ENCODE measurements at places on chromosomes 5 and 9.
A peak's percentile ranks its signal among the peaks of the same experiment; 100 is the strongest.

DNA sequence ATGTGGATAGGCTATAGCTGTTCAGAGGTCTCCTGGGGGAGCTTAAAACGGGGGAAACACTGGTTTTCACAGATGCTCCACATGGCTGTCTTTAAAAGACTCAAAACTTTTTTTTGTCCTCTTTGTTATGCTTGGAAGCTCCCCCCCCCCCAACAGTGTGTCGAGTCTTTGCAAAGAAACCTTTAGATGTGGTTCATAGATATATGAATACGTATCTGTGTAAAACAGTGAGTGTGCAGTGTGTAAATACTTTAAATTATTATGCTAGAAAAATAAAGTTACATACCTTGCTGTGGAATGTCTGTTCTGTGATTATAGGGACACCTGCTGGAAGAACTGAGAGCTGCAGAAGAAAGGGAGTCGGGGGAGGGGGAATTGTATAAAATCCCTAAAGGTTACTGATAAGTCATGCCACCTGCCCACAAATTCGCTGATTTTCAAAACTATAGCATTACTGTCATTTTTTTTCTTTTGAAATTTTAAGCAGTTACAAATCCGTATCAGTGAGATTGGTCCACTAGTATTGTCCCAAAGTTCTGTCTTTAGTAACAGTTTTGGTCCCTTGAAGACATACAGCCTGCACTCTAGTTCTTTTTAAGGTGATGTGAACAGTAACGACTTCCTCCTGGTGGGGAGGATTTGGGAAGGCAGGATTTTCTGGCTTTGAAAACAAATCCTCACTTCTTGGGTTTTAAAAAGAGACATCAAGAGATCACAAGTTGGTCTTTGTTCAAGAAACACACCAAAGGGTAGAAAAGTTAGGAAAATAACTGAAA lies 22.9 kb downstream of the RGMB start:
- DNase-seq, result peak; percentile 28

GRCh38 chr5:58048185-58048925 lies 411.5 kb downstream of the PLK2 start:
- no peak for DNase-seq

GRCh38 chr9:75644649-75645048 lies 245.8 kb upstream of the PCSK5 start:
- no peak for DNase-seq

DNA sequence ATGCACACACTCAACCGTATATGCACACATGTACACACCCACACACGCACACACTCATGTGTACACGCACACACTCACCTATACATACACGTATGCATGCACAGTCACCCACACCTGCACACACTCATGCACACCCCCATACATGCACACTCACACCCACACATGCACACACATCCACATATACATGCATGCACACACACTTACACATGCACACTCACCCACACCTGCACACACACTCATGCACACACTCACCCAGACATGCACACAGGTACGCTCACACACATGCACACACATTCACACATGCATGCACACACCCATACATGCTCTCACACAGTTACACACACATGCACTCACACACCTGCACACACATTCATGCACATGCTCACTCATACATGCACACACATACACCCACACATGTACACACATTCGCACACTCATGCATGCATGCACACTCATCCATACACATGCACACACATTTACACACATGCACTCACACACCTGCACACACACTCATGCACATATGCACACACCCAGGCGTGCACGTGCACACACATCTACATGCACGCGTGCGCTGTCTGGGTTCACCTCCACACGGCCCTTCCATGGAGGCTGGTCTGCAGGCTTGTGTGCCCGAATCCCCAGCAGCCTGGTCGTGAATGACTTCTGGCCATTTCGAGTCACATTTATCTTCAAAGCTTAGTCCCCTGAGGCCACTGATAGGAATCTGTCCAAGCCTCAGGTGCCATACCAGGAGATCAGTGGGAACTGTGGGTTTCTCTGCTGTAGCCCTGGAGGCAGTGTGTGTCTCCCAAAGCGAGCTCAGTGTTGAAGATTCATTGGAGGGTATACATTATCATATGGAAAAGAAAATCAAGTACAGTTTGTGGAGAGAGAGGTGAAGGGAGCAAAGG lies 103.0 kb downstream of the COL5A1 start:
- DNase-seq, result no peak

DNA sequence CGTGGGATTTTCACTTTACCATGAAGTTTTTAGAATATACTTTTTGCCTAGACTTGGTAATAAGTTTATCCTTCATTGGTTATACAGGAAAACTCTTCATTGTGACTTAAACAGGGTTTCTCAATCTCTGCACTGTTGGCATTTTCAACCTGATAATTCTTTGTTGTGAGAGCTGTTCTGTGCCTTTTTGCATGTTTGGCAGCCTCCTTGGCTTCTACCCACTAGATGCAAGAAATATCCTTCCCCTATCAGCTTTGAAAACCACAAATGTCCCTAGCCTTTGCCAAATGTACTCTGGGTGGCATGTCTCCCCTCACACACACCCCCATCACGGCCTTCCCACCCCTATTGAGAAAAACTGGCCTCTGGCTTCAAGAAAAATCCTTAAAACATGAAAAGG lies 180.9 kb downstream of the ESM1 start:
- no peak for DNase-seq

DNA sequence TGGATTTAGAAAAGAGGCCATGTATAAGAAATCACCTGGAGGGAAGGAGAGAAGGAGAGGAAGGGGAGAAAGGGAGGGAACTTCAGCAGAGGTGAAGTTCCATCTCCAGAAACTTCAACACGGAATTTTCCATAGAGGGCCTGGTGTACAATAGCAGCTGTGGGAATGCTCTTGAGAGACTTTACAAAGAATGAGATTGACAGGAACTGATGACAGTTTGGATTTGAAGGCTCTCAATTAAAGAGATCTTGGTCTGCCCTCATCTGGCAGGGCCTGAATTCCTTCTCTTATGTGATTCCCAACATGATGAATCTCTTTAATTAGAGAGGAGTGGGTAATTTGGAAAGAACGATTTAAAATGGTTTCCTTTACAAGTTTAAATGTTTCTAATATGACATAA lies 143.5 kb downstream of the MLLT3 start:
- no peak for DNase-seq

GRCh38 chr5:15492545-15492944 lies 7.4 kb upstream of the FBXL7 start:
- DNase-seq, result no peak

DNA sequence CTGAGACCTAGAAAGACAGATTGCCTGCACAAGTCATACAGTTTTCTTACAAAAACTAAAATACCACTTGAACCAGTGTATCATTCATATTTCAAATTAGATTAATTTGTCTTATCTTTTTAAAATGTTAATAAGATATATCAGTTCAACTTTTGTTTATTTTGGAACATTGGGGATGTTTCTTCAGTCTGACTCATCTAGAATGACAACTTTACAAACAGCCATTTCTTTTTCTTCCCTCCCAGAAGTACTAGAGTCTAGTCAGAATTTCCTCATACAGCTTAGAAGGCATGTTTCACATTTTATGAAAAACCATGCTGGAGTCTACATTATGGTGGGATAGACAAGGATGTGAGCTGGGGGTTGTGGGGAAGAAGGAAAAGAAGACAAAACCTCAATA lies 262.5 kb downstream of the NFIB start:
- no peak for DNase-seq

GRCh38 chr5:28903643-28904042 lies 1865.3 kb upstream of the CDH9 start:
- no peak for DNase-seq

GRCh38 chr9:135065804-135066203 lies 21.7 kb upstream of the OLFM1 start:
- no peak for DNase-seq

DNA sequence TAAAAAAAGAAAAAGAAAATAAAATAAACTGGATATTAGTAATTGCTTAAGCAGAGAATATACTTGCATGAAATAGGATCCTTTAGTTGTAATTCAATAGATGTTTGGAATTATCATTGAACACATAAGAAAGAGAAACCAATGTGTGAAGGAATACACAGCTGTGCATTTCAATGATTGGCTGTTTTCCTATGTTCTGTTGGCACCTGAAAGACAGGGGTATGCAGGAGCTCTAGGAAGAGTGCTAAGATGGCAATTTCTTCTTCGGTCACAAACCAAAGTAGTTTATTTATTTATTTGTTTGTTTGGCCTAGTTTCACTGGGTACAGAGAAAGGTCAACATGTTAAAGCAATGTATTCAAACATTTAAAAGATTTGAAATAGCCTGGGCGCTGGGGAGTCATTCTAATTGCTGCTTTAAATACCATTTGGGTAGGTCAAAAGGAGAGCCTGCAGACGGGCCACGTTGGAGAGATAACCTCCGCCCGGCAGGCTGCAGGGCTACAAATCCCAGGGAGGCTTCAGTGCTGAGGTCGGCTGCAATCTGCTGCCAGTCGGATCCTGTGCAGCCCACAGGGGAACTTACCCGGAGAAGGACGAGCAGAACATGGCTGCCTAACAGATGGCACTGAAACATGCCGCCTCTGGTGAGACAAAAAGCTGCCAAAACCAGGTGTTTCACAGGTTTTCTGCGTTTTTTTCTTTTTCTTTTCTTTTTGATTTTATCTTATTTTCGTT lies 154.2 kb upstream of the TYRP1 start:
- DNase-seq, result no peak

- DNase-seq, result no peak
Measured at GRCh38 chr9:739362-739761, 102.1 kb upstream of the DMRT1 start.

DNA sequence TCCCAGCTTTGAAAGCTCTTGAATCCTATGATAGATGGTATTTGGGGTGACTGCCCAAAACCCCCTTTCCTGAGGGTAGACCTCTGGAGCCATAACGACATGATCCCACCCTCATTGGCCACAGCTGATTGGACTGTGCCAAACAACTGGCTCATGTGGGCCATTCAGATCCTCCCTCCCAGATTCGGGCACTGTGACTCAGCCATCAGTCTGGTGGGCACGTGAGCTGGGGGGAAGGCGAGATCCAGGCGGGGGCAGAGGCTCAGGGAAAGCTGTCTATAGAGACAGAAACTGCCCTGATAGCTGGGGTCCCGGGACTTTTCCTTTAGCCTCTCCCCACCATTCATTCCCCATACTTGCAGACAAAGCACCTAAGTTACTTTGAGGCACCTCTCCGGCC lies 15.1 kb upstream of the NCS1 start:
- DNase-seq, result no peak

DNA sequence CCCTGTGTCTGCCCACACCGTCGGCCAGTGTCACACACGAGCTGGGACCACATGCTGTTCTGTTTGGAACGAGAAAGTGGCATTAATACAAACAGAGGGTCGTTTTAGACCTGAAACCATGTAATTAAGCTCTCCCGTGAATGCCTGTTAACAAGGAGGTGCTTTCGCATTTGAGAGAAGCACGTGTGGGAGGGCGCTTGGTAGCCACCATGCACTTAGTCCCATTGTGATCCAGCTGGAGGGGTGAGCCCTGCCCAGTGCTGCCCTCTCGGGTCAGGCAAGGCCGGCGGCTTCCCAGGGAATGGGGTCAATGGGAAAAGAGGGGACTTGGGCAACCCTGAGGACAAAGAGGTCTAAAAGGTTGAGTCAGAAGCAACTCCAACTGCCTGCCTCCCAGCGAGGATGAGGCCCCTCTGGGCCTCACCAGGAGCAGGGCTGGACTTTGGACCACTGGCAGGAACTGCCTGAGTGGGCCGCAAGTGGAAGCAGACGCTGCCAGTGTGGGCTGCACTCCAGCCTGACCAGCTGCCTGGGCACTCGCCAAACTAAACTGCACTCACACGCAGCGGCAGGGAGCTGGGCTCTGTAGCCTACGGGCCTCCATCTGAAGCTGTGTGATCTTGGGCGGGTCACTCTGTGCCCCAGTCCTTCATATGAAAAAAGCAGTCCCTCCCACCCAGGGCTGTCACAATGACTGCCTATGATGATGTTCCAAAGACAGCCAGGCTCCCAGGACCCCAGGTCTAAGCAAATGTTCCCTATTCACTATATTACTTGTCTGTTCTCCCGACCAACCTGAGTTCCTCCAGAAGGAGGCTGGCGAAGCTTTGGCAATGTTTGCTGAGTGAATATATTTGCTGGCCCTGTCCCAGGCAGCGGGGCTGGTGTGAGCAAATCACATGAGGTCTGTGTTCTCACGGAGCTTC lies 195.7 kb downstream of the CDK5RAP2 start:
- DNase-seq, result no peak

- DNase-seq, result no peak
Measured at GRCh38 chr9:126472198-126472947, 141.4 kb upstream of the LMX1B start.
